ENCODE measurements at places on chromosomes 4 and X. TPM values are rescaled to one million over a fixed set of nuclear protein-coding genes. Genes with fewer than 3 reads are reported as not detected.

ZXDA gene
- total RNA-seq, result 2.9 TPM

PARM1 gene
- total RNA-seq, result 4.5 TPM

NSG1 gene
- not detected for total RNA-seq

SPOCK3 gene
- total RNA-seq, result 2.2 TPM

MAGEA12 gene
- total RNA-seq, result 0.23 TPM

SLC7A11 gene
- total RNA-seq, result 13.3 TPM

LRIT3 gene
- not detected for total RNA-seq

DGKK gene
- not detected for total RNA-seq

C4orf50 gene
- not detected for total RNA-seq

TCEAL2 gene
- not detected for total RNA-seq

TMSB15C gene
- total RNA-seq, result 4.6 TPM

DRD5 gene
- not detected for total RNA-seq

ENPEP gene
- not detected for total RNA-seq

TRIM60 gene
- total RNA-seq, result not detected

MAGED4 gene
- 4.6 TPM for total RNA-seq

TRIM75 gene
- not detected for total RNA-seq

TMSB15A gene
- total RNA-seq, result not detected

NR0B1 gene
- not detected for total RNA-seq

FAM236A gene
- not detected for total RNA-seq

MMRN1 gene
- total RNA-seq, result 0.73 TPM

THAP9 gene
- 3.3 TPM for total RNA-seq

BMPR1B gene
- 7.1 TPM for total RNA-seq

POU3F4 gene
- not detected for total RNA-seq

NHS gene
- total RNA-seq, result 5.6 TPM

ITIH6 gene
- total RNA-seq, result not detected

LINC00632 gene
- 16.0 TPM for total RNA-seq

XG gene
- total RNA-seq, result not detected

CLNK gene
- total RNA-seq, result not detected

PDZD4 gene
- 0.63 TPM for total RNA-seq

CENPVL2 gene
- total RNA-seq, result not detected

GAGE12E gene
- not detected for total RNA-seq

TSPAN5 gene
- total RNA-seq, result 50.3 TPM

DMD gene
- not detected for total RNA-seq

GUCY1A1 gene
- 9.3 TPM for total RNA-seq

GLRA3 gene
- total RNA-seq, result not detected

GPR143 gene
- 0.52 TPM for total RNA-seq

TMEM47 gene
- 4.7 TPM for total RNA-seq

HMX1 gene
- total RNA-seq, result not detected
